ENCODE measurements at places on chromosomes 7 and 10.

DNA sequence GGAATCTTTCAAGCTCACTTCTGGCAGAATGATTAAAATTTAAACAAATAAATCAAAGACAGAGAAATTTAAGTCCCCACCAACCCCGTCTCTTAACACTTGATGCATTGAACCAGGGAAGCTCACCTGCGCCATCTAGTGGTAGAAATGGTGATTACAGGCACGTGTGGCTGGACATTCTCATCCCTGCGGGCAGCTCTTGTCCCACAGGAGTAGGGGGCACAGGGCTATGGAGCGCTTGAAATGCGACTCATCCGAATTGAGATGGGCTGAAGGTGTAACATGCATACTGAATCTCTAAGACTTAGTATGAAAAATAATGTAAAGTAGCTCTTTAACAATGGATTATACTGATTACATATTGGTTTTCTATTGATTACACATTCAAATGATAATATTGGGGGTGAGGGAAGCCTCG lies 24.8 kb upstream of the SLIT1 start:
- DNase-seq = peak; percentile 34

GRCh38 chr10:62413048-62413447 lies 38.9 kb downstream of the ZNF365 start:
- DNase-seq = no peak

DNA sequence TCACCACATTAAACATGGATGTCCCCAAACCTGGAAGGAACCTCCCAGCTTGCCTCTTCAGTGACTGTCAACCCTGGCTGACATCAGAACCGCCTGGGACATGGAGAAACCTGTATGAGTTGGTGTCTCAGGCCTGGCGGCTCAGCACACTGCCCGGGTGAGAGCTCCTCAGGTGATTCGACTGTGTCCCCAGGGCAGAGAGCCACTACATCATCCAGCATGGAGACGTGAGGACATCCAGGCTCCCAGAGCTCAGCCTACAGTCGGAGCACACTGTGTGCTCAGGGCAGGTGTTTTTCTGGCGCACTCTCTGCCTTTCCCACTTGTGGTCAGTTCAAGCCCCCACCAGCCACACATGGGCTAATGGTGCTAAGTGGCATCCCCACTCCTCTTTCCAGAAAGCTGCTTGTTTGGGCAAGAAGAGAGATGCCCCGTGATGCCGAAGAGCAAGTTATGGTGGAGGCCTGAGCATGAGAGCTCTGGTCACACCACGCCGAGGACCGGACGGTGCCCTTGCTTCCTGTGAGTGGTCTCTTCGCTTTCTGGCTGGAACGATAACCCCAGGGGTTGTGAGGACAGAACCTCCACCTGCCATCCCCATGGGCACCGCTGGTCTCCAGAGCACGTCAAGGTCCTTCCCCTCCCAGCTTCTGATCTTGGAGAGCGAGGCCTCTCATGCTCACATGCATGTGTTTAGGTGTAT lies 38.5 kb downstream of the AMZ1 start:
- no peak for DNase-seq

- DNase-seq = no peak
Measured at GRCh38 chr10:21724020-21724589, 190.1 kb downstream of the MLLT10 start.

DNA sequence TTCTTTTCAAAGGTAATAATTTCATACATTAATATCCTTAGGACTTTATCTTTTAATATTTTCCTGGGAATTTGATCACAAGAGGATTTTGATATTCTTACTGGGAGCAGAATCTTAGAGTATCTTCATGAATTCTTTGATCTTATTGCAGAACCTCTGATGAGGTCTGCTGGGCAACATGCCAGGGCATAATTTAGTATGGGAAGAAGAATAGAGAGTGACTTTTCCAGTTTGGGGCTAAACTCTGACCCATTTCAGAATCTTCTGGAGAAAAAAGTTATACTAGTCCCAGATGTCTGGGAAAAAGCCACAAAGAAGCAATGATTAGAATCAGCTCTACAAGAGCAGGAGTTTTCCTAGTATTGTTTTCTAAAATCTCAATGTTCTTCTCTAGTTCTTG lies 28.0 kb upstream of the RSU1 start:
- DNase-seq = no peak

GRCh38 chr10:8323428-8324054 lies 269.1 kb downstream of the GATA3 start:
- no peak for DNase-seq

DNA sequence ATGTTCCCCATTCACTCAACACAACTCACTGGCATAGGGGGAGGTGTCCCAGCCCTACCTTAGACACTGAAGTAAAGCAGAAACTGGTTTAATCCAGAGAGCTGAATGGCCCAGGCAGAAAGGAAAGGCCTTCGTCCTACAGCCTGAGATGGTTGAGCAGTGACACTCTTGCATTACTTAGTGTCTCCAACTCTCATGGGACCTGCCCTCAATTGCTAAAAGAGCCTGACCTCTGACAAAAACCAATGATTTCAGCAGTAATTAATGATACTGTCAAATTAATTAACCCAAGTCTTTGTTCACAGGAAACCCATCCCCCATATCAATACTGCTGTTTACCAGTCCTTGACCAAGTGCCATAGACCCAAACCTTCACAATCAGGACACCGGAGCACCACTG lies 48.6 kb downstream of the ICA1 start:
- DNase-seq = no peak

DNA sequence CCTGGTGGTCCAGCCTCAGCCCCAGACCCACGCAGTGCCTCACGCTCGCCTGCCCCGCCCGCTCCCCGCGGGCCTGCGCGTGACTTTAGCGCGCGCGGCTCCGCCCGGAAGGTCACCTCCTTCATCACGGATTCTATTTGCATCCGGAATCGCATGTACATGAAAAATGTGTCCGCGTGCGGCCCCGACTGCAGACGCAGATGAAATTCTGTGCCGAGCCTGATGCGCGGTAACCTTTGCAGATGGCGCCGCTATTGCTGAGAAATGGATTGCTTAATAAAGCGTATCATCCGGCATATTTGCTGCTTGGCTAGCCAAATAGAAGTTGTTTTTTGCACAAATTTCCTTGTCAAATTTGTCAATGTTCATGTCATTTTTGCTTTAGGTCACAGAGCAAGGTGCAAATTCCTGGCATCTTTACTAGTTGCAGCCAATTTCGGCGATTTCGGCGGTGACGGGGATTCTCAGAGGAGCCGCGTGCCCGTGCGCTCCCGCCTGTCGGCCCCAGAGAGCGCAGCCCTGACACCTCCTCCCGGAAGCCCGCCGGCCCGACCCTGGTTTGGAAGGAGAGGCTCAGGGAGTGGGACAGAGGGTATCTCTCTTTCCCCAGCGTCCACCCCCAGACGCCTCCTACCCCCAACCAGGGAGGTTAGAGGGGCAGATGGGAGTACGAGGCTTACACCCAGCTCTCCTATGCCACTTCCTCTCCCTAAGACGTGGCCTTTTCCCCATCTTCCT lies 85.9 kb upstream of the PAX2 start:
- no peak for DNase-seq

GRCh38 chr10:70549962-70550458 lies 52.5 kb downstream of the PRF1 start:
- DNase-seq = peak; percentile 62
